ENCODE measurements at places on chromosomes 6 and 20.

DNA sequence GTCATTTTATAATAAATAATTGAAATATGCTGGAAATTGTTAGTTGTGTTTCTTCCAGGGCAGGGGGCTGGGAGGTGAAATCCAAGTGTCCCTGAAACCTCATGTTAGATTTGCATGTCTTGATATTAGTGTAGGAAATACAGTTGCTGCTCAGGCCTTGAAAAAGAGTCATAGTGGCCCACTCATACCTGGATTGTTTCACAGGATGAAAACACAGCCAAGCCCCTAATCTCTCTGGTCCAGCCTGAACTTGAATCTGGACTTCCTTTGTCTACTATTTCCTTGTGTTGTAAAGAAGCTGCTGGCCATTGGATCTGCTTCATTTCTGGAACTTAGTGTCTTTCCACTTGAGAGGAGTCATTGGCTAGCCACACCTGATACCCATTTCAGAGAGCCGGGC is 108.8 kb upstream of the JARID2 start:
- DNase-seq: no peak

DNA sequence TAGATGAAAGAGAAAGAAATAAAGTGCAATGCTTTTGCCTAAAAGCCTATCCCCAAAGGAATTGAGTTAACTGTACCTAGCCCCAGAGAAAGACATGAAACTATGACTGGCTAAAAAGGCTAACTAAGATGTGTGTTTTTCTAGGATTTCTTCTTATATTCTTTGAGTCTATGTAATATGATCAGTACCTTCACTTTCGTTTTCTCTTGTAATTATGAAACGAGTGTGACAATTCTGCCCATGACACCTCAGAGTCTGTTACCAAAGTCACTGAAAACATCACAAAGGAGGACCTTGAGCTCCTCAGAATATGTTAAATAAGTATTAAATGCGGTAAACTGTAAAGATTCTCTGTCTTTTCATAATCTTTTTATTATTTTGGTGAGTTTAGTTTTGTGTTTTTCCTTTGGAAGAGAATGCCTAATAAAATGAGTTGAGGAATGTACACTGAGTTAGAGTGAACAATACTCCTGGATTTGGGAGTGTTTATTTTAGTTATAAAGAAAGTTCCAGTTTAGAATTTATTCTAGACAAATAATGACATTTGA is 141.3 kb downstream of the FUT9 start:
- DNase-seq: no peak

GRCh38 chr20:25274481-25274880 is 26.6 kb downstream of the PYGB start:
- no peak for DNase-seq

DNA sequence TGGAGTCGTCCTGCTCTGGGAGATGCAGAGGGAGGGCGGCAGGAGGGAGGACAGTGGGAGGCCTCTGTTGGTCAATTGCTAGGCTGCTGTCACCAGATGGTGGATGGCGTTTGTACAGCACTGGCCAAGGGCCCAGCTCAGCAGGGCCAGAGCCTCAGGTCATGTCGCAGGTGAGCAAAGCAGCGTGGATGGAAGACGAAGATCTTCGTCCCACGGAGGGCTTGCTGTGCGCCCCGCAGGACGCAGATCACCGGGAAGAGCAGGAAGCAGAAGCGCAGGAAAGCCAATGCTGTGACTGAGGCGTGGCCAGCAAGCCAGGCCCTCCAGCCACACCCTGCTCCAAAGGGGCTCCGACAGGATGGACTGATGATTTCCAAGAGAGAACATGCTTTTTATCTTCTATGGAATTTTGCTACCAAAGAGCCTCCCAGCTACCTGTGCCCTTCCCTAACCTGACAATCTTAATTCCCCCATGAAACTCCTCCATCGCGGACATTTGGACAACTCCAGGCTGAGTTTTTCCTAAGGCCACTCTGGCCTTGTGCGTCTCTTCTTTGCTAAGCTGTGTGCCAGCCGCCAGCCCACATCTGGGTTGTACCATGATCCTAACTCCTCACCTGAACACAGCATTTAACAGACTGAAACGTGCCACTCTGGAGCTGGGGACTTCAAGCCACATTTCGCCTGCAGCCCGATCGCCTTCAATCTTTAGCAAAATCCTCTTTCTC is 3.5 kb upstream of the SLCO4A1 start:
- DNase-seq: no peak

- DNase-seq: no peak
Measured at GRCh38 chr6:150567380-150567779, 32.3 kb upstream of the PLEKHG1 start.

GRCh38 chr6:166355552-166355951 is 13.2 kb upstream of the SFT2D1 start:
- no peak for DNase-seq

DNA sequence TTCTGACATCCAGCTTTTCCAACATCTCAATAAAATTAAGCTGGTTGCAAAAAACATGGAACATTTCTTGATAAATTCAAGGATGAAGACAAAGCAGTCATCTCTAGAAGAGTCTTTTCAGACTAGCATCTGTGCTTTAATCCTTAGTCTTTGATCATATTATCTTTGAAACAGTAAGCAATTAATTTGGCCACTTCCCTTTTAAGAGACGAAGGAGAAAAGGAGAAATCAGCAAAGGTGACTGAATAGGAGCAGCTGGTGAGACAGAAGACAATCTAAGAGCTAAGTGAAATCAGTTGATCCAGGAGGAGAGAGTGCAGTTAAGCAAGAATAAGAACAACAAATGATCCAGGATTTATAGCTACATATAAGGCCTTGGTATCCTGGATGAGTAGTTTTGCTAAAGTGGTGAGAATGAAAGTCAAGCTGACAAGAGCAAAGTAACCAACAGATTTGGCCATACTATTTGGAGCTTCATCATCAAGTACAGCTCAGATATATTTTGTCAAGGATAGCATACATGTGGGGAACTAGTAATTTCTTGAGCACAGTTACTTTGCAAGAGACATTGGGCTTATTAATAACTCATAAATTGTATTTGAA is 215.5 kb downstream of the ADGB start:
- no peak for DNase-seq

DNA sequence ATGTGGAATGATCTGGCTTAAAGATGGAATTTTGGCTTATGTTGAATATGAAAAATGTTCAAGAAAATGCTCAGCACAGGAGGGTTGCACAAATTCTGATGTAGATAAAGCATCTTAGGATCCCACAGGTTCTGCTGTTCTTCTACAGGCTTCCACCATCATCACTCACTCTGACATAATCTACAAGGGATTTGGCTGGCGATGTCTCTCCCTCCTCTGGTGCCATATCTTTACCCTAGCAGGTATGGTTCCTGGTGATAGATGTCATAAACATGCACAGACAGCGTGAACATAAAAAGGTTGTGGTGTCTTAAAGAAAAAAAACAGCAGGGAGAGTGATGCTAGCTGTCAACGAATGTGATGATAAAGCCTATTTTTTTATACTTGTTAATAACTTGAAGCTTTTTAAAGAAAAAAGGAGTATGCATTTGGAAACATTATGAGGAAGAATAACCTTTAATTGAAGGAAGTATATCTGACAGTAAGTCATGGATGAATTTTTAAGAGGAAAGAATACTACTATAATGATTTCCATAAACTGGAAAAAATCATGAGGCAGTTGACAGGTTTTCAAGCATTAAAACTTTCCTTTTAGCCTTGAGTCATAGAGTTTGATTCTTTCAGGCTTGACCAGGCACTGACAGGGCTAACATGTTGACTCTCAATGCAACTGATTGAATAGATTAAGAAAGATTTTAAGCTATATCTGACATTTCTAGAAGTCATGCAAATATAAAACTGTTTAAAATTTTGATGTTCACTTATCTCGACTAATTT is 50.1 kb downstream of the OGFRL1 start:
- no peak for DNase-seq

DNA sequence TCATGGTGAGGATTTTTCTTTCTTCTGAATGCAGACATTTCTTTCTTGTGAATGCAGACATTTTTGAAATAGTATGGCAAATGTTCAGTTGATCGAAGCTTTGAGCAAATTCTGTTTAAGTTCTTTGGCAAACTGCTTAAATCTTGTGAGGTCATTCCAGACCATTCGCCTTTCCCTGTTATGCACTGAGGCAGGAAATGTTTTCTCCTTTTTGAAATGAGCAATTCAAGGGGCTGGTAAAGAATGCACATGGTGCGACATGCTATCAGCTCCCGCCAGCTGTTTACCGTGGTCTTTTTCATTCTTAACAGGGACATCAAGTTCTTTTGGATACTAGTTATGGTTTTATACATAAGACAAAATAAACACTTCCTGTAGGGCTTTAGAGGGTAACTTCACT is 112.0 kb upstream of the CCN2 start:
- no peak for DNase-seq

- DNase-seq: no peak
Measured at GRCh38 chr6:108068618-108069017, 5.9 kb downstream of the OSTM1 start.

DNA sequence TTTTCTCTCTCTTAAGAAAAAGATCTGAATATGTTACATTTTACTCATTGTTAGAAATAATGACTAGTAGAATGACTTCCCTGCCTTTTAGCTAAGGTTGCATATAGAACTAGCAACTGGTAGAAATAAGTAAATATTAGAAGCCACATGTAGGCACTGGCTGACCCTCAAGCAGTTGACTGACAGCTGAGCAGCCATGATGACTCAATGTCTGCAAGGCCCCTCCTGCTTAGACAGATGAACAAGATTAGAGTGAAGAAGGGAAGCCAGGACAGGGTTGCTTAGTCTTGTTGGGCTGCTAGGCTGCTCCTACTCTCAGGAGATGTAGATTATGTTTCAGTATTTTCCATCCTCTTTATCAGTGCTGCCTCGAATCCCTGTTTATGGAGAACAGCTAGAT is 6.5 kb downstream of the MEP1A start:
- DNase-seq: no peak

Measured in SW480 (cell line).